CD4-positive, alpha-beta T cell treated with Interleukin-4 for 1 hour (primary cell): ENCODE measurements at places on chromosomes 6 and 20.

GRCh38 chr6:27081931-27082330 is 165.6 kb upstream of the PRSS16 start:
- DNase-seq = no peak

GRCh38 chr6:36930483-36930882 is 24.1 kb upstream of the PI16 start:
- no peak for DNase-seq

GRCh38 chr6:4964675-4965561 is 38.9 kb downstream of the RPP40 start:
- DNase-seq = no peak

DNA sequence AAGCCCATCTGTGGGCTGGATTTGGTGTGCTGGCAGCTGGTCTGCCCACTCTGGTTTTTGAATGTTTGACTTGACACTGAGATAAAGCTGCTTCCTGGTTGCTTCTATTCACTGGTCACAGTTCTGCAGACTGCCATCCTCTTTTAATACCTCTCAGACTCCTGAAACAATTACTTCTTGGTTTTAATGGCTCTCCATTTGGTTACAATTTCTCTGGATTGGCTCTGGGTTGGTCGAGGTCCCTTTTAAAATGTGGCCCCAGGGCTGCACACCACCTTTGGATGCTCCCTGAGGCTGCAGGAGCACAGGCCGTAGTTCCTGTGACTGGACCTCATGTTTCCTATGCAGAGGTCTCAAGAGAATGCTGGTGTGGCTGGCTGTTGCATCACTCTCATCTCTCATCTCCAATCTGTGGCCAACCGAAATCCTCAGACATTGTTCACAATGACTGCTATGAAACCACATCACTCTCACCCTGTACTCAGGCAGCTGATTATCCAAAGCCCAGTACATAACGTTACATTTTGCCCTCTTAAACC is 98.5 kb downstream of the INSM1 start:
- no peak for DNase-seq

DNA sequence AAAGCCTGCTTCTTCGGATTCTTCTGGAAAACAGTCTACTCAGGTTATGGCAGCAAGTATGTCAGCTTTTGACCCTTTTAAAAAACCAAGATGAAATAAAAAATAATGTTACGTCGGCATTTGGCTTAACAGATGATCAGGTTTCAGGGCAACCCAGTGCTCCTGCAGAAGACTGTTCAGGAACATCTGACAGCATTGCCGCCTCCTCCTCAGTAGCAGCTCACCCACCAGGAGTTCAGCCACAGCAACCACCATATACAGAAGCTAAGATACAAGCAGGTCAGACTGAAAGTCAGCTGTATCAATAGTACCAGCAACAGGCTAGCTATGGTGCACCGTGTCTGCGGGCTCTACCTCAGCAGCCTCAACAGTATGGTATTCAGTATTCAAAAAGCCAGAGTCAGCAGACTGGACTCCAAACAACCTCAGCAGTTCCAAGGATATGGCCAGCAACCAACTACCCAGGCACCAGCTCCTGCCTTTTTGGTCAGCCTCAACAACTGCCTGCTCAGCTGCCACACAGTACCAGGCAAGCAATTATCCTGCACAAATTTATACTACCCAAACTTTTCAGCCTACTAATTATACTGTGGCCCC is 51.9 kb downstream of the BTBD9 start:
- DNase-seq = no peak

DNA sequence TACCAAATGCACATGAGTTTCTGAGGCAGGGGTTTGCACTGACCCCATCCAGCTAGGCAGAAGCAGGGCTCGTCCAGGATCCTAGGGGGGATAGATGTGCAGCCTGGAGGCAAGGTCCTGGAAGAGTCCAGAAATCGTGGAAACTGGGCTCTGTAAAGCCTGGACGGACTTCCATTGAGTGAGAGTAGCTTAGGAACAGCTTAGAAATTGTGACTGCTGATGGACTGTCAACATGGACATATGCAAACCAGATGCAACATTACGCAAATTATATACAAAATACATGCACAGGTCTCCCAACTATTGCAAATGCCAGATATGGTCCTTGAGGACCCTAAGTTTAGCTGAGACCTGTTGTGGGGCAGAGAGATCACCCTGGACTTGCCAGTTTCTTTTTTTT is 4.8 kb upstream of the EMILIN3 start:
- no peak for DNase-seq

DNA sequence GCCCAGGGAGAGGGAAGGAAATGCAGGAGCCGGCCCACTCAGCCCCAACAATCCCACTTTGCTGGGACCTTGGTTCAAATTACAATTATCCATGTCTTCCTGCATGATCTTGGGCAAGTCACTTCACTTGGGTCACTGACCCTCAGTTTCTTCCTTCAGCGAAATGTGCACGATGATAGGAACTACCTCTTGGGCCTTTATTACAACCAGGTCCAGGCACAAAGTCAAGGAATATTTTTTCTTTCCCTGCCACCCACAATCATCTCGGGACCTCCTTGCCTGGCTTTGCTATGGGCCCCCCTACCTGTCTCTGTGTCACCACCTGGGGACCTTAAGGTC is 358 bp upstream of the PLTP start:
- no peak for DNase-seq

DNA sequence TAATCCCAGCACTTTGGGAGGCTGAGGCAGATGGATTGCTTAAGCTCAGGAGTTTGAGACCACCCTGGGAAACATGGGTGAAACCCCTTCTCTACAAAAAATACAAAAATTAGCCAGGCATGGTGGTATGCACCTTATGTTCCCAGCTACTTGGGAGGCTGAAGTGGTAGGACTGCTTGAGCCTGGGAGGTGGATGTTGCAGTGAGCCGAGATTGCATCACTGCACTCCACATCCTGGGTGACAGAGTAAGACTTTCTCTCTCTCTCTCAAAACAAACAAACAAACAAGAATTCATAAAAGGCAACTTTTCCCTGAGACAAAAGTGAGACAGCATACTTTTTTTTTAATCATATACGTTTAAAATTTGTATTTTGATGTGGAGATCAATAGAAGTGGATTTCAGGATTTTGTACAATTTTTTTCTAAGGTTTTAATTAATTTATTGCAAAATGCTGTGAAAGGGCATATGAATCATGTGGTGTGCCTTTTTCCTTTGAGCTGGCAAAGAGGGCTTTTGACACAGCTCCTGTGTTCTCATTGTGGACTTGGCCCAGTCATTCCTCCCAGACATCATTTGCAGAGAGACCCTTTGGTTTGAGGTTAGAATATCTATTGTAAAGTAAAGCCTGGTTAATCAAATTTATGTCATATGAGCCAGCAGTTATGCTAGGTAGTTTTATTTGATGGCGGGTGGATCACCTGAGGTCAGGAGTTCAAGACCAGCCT is 77.1 kb downstream of the TULP4 start:
- DNase-seq = no peak
